ENCODE measurements at places on chromosomes 3 and 15.

- DNase-seq: no peak
Measured at GRCh38 chr3:192915304-192915703, 2.4 kb downstream of the MB21D2 start.

DNA sequence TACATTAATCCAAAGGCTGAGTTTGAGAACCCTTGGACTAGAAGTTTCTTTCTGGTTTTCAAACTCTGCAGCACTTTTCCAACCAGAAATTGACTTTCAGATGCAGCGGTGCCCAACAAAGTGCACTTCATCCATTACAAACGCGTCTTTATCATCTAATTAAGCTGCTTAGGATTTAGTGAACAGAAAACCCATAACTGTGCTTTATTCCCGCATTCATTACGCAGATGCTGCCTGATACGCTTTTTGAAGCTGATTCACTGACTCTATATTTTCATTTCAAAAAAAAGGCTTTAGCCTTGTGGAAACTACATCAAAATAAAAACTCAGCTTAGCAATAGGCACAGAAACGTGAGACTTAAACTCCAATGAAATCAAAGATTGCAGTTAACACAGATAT, 69.8 kb upstream of the CTXND1 start:
- no peak for DNase-seq

DNA sequence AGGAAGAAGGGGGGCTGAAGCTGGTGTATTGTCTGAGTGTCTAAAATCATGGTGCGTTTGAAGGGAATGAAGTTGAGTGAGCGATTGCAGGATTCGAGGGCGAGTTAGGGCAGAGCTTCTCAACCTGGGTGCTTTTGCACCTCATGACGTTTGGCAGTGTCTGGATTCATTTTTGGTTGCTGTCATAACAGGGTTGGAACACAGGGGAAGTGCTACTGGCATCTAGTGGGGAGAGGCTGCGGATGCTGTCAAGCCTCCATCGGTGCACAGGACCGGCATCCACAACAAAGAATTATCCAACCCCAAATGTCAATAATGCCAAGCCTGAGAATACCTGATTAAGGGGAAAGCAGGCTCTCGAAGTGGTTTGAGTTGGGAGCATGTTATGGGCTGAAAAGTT, 120.0 kb downstream of the SLCO3A1 start:
- DNase-seq: no peak

GRCh38 chr3:7146529-7146928, 285.6 kb downstream of the GRM7 start:
- DNase-seq: no peak

GRCh38 chr3:139358841-139359562, 15.2 kb downstream of the MRPS22 start:
- no peak for DNase-seq

GRCh38 chr15:99009741-99010330, 2.2 kb upstream of the PGPEP1L start:
- DNase-seq: no peak

DNA sequence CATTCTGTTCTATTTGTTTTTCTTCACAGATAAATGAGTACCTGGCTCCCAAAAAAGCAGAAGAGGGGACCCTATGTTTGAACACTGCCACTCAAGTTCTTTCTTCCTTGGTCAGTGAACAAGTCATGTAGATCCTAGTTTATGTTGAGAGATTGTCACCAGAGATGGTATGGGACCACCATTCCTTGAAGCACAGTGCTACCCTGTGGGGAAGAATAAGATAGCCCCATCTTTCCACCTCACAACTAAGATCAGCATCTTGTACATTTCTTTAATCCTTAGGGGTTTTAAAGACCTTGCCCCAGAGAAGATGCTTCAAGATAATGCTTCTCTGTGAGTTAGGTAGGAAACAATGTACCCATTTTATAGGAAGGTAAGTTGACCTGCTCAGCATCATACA, 233.5 kb upstream of the WNT5A start:
- DNase-seq: no peak

DNA sequence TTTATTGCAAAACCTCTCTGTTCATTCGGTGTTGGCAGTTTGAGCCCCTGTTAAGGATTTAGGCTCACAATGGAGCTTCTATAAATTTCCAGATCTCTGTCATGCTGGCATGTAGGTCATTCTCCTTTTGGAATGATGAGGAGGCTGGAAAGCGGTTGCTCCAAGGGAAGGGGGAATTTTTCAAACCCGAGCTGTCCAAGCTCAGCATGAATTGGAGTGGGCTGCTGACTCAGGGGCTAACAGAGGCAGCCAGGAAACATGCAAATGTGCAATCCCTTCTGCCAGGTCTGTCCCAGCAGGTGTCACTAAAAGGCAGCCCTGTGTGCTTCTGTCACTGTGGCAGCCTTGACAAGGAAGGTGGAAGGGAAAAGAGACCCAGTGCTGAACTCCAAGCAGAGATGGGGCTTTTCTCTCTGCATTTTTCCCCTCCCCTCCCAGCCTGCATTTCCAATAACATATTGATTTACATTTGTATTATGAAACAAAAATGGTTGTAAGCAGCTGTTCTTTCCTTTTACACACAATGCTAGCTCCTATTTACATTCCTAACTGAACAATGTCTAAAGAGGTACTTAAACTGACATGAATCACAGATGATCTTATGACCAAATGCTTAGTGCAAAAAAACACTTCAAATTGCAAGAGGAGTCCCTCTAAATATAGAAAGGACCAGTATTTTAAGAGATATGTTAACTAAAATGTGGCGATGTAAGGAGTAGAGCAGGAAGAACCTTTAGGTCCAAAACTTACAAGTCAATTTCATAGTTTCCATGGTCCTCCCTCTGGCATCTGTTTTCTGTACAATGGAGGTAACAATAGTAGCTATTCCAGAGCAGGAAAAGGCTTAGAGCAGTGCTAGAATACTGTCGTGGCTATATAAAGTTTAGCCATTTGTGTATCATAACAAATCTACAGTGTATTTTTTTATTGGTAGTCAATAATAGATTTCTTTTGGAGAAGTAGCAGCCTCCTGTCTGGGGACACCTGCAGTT, 84.5 kb upstream of the ATP10A start:
- no peak for DNase-seq

- DNase-seq: peak; percentile 37
Measured at GRCh38 chr15:73985101-73985873, 6.8 kb downstream of the STOML1 start.

DNA sequence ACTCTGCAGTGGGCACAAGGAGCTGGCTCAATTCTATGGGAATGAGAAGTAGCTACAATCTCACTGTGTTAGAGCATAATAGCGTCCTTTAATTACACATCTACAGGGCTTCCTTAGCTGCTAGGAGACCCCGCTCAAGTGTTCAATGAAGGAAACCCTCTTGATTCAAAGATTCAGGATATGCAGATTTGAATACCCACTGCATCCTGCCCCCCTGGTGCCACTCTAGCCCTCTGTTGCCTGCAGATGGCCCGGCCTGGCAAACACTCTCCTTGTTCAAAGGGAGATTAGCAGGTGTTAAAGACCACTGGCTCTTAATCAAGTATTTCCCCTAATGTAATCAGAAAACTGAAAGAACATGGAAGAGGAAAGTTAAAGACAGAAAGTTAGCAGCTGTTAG, 356.6 kb downstream of the VGLL3 start:
- DNase-seq: no peak

DNA sequence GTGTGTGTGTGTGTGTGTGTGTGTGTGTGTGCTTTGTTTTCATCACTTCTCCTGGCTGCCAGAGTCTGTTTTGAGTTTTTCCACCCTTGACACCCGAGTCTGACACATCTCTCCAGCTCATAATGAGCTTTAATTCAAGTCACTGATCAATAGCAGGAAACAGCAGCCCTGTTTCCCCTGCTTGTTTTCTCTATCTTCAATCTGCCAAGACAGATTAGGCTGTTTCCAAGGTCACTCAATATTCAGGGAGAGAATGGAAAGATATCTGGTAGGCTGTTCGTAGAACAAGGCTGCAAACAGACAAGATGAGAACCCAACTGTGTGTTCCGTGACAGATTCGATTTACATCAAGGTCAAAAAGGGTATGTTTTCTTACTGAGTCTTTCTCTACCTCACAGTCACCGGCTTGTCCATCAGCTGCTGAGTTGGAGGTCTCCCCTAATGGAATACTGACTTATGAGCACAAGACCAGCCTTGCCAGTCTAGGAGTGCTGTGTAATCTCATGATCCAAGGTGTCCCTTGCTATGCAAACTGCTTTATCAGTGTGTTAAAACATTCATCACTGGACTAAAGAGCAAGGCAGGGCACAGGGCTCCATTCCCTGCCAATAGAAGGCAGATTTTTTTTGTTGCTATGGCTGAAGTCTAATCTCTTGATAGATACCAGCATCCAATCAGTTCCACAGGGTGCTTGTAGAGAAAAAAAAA, 187.9 kb upstream of the LMCD1 start:
- DNase-seq: no peak

DNA sequence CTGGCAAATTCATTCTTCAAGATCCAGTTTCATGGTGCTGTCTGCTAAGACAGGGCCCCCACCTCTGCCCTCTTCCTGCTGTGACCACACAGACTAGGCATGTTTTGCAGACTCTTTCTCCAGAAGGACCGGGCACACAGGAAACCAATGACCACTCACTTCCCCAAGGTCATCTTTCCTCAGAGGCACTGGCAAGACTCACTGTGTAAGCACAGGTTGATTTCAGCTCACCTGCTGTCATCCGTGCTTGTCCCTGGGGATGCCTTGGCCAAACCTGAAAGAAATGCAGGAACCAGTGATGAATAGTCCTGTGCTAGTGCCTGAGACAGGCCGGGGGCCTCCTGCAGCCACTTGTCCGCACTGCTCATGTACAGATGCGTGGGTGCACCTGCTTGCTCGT, 33.5 kb downstream of the ALS2CL start:
- DNase-seq: peak; percentile 2

DNA sequence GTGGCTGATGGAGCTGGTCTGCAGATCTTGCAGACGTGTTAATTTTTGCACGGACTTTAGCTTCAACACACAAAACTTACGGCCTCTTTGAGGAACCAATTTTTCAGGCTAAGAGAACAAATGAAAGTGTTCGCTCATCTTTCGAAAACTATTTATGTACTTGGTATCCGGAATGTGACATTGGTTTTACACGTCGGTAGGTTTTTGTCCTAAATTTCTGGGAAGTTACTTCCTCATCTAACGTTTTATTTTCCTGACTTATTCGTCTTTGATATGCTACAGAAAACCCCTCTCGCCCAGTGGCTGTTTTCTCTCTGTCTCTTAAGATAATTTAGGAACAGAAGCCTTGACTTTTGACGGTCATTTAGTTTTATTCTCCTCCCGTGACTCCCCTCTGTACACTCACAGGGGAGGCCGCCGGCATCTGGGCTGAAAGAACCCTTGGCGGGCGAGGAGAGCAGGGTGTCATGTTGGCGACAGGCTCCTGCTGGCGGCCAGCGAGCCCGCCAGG, 834 bp upstream of the GREM1 start:
- no peak for DNase-seq

GRCh38 chr15:76169018-76169417, 109.2 kb downstream of the TMEM266 start:
- no peak for DNase-seq

- DNase-seq: no peak
Measured at GRCh38 chr3:187758318-187758955, 13.2 kb upstream of the BCL6 start.

- peak; percentile 55 for DNase-seq
Measured at GRCh38 chr3:19866751-19867347, 67.2 kb downstream of the EFHB start.

DNA sequence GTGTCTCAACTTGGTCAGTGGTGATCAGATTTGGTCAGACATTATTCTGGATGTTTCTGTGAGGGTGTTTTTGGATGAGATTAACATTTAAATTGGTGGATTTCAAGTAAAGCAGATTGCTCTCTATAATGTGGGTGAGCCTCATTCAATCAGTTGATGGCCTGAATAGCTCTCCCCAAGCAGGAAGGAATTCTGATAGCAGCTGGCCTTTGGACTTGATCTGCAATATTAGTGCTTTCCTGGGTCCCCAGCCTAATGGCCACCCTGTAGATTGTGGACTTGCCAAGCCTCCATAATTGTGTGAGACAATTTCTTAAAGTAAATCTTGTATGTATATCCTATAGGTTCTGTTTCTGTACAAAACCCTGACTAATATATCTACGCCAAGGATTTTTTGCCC, 153.9 kb upstream of the TBL1XR1 start:
- no peak for DNase-seq

- DNase-seq: no peak
Measured at GRCh38 chr3:102394517-102394916, 40.3 kb upstream of the ZPLD1 start.

GRCh38 chr3:52743152-52743551, 27.6 kb downstream of the NEK4 start:
- no peak for DNase-seq
